ENCODE measurements at places on chromosomes 11 and 22.
A peak's percentile ranks its signal among the peaks of the same experiment; 100 is the strongest.

DNA sequence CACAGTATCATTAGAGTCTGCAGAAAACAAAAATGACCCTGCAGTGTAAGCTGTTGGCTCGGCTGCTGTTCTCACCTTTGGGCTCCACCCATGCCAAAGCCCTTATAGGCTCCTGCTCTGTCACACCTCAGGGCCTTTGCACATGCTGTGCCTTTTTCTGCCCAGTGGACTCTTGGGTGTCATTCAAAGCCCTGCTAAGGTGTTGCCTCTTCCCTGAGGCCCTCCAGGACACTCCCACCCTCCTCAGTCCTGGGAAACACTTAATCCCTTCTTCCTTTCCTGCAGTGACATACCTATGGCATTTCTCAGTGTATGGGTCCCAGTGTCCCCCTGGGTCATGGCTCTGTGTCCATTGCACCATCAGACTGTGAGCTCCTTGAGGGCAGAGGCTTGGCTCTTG is 29.1 kb upstream of the CACNG2 start:
- no peak for DNase-seq

GRCh38 chr11:115555336-115556090 is 51.3 kb upstream of the CADM1 start:
- DNase-seq: no peak

- DNase-seq: peak; percentile 9
Observed at GRCh38 chr22:35203583-35203982, 53.7 kb upstream of the HMGXB4 start.

DNA sequence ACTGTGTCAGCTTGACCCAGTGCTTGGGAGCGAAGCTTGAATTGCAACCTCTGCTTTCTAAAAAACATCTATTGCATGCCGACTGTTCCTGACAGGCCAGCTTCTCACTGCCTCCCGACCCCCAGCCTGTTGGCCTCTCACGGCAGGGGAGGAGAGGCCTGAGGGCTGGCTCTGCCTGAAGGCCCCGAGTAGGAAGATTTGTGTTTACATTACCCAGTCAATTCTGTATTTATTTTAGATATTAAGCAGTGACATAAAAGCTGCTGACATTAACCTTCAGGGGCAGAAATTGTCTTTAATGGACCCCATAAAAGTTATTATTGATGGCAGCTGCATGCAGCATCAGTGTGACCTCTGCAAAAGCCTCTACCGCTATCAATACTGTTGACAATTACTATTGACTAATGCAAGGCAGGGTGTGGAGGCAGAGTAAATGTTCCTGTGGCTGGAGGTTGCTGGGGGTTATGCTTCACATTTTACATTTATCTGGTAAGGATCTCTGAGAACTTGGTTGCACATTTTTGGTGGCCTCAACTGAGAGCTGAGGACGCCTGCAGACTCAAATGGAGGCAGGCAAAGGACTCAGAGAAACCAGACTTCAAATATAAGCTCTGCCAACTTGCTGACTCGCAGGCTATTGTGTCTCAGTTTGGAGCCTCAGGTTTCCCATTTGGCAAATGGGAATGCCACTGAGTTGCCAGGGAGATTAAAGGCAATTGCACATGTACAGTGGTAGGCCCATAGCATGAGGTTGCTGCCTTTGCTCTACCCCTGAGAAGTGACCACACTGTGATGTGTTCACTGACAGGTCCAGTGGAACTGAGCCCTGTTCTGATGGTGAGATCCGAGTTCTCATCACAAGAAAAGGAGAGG is 380.5 kb downstream of the TENM4 start:
- no peak for DNase-seq

- no peak for DNase-seq
Observed at GRCh38 chr11:1231396-1232020, 8.6 kb downstream of the MUC5B start.

DNA sequence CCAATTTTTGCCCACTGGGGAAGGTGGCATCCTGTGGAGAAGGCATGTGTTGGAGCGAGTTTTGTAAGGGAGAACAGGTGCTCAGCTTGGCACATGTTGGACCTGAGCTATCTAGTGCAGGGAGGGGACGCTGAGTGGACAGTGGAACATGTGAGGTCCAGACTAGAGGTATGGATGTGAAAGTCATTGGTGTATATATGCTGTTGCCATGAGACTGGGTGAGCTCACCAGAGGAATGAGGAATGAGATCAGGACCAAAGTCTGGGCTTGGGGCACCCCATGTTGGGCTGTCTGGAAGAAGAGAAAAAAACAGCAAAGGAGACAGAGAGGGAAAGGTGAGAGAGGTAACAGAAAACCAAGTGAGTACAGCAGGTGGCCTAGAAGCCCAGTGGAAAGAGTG is 12.3 kb upstream of the SYT7 start:
- no peak for DNase-seq

DNA sequence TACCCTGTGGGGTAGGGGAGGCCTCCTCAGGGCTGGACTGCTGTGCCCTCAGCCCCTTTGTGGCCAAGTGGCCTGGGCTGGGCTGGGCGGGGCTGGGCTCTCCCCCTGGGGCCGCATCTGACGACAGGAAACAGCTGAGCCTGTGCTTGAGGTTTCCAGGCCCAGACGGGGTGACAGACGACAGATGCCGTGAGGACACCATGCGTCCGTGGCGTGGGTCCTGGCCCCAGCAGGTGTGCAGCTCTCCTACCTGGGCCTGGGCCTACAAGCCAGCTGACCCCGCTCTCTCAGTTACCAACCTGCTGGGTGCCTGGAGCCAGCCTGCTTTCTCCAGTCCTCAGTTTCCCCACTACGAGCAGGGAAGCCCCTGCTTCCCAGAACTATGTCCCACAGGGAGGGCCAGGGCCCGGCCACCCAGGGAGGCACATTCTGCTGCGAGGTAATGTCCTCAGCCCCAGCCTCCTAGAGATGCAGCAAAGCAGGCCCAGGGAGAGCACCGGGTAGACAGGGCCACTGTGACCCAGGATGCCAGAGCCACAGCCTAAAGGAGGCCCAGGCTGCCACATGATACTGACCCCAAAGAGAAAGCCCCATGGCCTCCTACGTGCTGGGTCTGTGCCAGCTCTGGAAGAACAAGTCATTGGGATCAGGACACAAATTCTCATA is 181.3 kb downstream of the IGLL1 start:
- no peak for DNase-seq

- peak; percentile 21 for DNase-seq
Observed at GRCh38 chr11:4095509-4096230, 1.1 kb downstream of the RRM1 start.
